ENCODE measurements at places on chromosomes 2 and 18.

GRCh38 chr2:27807476-27807875 is 36.0 kb downstream of the MRPL33 start:
- DNase-seq, result no peak

DNA sequence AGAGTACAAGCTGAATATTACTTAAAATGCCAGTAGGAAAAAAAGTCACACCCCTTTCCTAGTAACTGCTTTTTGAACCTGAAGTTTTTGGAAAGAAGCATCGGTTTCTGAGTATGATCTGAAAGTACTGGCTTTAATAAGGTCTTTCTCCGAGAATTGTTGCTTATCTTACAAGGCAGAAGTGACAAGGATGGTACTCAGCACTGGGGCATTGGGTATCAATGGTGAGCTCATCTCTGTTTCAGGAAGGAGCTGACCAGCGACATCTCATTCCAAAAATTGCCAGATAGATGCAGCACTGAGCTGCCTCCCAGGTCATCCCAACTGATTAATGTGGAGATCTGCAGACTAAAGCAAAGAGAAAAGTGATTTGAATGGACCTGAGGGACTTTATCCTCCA is 85.4 kb downstream of the FMNL2 start:
- no peak for DNase-seq

- peak; percentile 21 for DNase-seq
These were observed 14.3 kb downstream of the COPS7B start for GRCh38 chr2:231800493-231801091.

DNA sequence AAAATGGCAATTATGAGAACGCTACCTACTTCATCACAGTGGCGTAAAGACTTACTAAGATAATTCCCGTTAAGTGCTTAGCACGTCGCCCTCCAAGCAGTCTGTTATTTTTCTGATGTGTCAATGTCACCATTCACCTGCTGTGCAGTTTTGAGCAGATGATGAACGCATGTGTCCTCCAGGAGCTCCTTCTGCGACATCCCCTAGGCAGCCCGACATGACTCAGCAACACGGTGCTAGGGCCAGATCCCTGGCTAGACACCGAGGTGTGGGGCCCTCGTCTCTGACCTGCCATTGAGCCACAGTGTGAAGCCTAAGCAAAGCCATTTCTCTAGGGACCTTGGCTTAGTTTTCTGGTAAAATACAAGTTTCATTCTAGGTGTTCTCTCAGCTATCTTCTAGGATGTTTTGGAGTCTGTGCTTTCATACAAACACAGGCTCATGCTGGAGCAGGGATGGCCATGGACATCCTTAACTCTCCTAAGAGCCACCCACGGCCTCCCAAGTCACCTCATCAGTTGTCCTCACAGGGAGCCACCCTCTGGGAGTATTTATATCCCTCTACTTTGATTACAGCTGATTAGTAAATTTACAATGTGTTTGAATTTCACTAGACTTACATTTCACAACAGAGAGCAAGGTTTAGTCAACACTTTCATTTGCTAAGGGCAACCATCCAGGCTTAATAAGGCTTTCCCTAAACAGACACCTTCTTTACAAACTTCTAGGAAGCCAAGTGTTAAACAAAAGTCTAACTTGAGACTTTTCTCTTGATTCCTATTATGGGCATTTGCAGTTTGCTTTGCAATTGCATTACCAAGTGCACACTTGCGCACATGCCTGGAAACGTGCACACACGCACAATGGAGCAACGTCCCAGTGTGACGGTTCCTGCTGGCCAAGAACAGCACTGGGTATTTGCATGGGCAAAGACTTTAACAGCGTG is 376.8 kb upstream of the ID2 start:
- no peak for DNase-seq

GRCh38 chr2:11505652-11506610 is 27.9 kb upstream of the GREB1 start:
- DNase-seq, result no peak
